Activated CD8-positive, alpha-beta memory T cell treated with anti-CD3 and anti-CD28 coated beads for 36 hours (primary cell): ENCODE measurements at places on chromosomes 11 and 22. TPM values are rescaled to one million over a fixed set of nuclear protein-coding genes. Genes with fewer than 3 reads are reported as not detected.

GGT5 gene
- total RNA-seq = not detected

CHST1 gene
- total RNA-seq = 0.80 TPM

GUCY1A2 gene
- not detected for total RNA-seq

RBMXL2 gene
- total RNA-seq = not detected

APOL1 gene
- total RNA-seq = 35.6 TPM

NPAS4 gene
- total RNA-seq = not detected

SCN4B gene
- 0.19 TPM for total RNA-seq

MS4A6A gene
- total RNA-seq = not detected
